H7 (cell line): ENCODE measurements at places on chromosomes 5 and 9. TPM values are rescaled to one million over a fixed set of nuclear protein-coding genes. Genes with fewer than 3 reads are reported as not detected.

The UGT3A2 gene
- total RNA-seq = 4.7 and 6.5 TPM in 2 replicates

The ADRA1B gene
- 0.14 TPM in 1 of 2 replicates, not detected in the other for total RNA-seq

The OMD gene
- total RNA-seq = not detected in 2 replicates

The LCN1 gene
- total RNA-seq = not detected in 2 replicates

The RNF183 gene
- 0.78 TPM in 1 of 2 replicates, not detected in the other for total RNA-seq

The MELK gene
- 65.2 and 71.4 TPM in 2 replicates for total RNA-seq

The HNRNPAB gene
- 134 and 138 TPM in 2 replicates for total RNA-seq

The GRM6 gene
- not detected in 2 replicates for total RNA-seq

The SPATA31E1 gene
- 0.07 TPM in 1 of 2 replicates, not detected in the other for total RNA-seq

The FBP2 gene
- total RNA-seq = not detected in 2 replicates

The SLC34A3 gene
- 0.03 TPM in 1 of 2 replicates, not detected in the other for total RNA-seq

The SLC6A19 gene
- total RNA-seq = 0.04 and 0.07 TPM in 2 replicates

The CARTPT gene
- total RNA-seq = not detected in 2 replicates

The MAMDC4 gene
- total RNA-seq = 1.2 and 3.0 TPM in 2 replicates

The CAPSL gene
- not detected in 2 replicates for total RNA-seq

The SLC25A2 gene
- total RNA-seq = 0.14 TPM in 1 of 2 replicates, not detected in the other

The RASGEF1C gene
- 0.78 and 1.4 TPM in 2 replicates for total RNA-seq

The KCNN2 gene
- total RNA-seq = 8.2 and 13.7 TPM in 2 replicates

The OGN gene
- total RNA-seq = not detected in 2 replicates

The SLC1A1 gene
- total RNA-seq = 5.2 and 11.6 TPM in 2 replicates

The SH3TC2 gene
- total RNA-seq = 0.07 TPM in 1 of 2 replicates, not detected in the other

The TGFBI gene
- 3.2 and 4.3 TPM in 2 replicates for total RNA-seq

The SURF2 gene
- 25.8 and 28.1 TPM in 2 replicates for total RNA-seq

The TXNDC15 gene
- 22.5 and 25.5 TPM in 2 replicates for total RNA-seq

The FGF10 gene
- 0.31 and 2.1 TPM in 2 replicates for total RNA-seq

The IFNA13 gene
- not detected in 2 replicates for total RNA-seq

The NUTM2F gene
- total RNA-seq = 0.69 TPM in 1 of 2 replicates, not detected in the other

The NACC2 gene
- total RNA-seq = 16.6 and 19.3 TPM in 2 replicates

The VAV2 gene
- total RNA-seq = 17.7 and 26.9 TPM in 2 replicates

The INSYN2B gene
- not detected in 2 replicates for total RNA-seq

The TLX3 gene
- total RNA-seq = not detected in 2 replicates

The BARHL1 gene
- 0.07 TPM in 1 of 2 replicates, not detected in the other for total RNA-seq

The ENHO gene
- 33.3 and 35.1 TPM in 2 replicates for total RNA-seq

The SCGB3A2 gene
- total RNA-seq = 42.0 and 51.2 TPM in 2 replicates

The LPAR1 gene
- 7.1 and 7.2 TPM in 2 replicates for total RNA-seq

The SLC4A9 gene
- 0.33 TPM in 1 of 2 replicates, not detected in the other for total RNA-seq

The ARSI gene
- 3.2 and 3.6 TPM in 2 replicates for total RNA-seq

The LECT2 gene
- total RNA-seq = not detected in 2 replicates

The ANKRD18B gene
- 4.9 and 14.4 TPM in 2 replicates for total RNA-seq

The FBN2 gene
- total RNA-seq = 22.6 and 29.2 TPM in 2 replicates

The PCDHGB4 gene
- 0.66 and 1.4 TPM in 2 replicates for total RNA-seq

The TSSK1B gene
- total RNA-seq = not detected in 2 replicates

The LCN6 gene
- not detected in 2 replicates for total RNA-seq

The LMNB1 gene
- 171 and 174 TPM in 2 replicates for total RNA-seq

The GABRA1 gene
- 0.76 and 1.4 TPM in 2 replicates for total RNA-seq

The CDX1 gene
- 0.62 TPM in 1 of 2 replicates, not detected in the other for total RNA-seq

The TMEM245 gene
- 30.4 and 46.2 TPM in 2 replicates for total RNA-seq

The ARID3C gene
- not detected in 2 replicates for total RNA-seq

The WHRN gene
- total RNA-seq = 4.4 and 10.6 TPM in 2 replicates

The PCDHB8 gene
- not detected in 2 replicates for total RNA-seq

The FBP1 gene
- 5.4 and 7.5 TPM in 2 replicates for total RNA-seq

The OTP gene
- total RNA-seq = not detected in 2 replicates

The PRR16 gene
- total RNA-seq = 0.67 TPM in 1 of 2 replicates, not detected in the other

The NUDT12 gene
- total RNA-seq = 22.8 and 31.4 TPM in 2 replicates

The SAPCD2 gene
- total RNA-seq = 59.7 and 59.9 TPM in 2 replicates

The SMIM32 gene
- total RNA-seq = 1.4 TPM in 2 replicates

The ISL1 gene
- 0.07 and 0.10 TPM in 2 replicates for total RNA-seq
